ENCODE measurements at places on chromosomes 1 and 21. TPM values are rescaled to one million over a fixed set of nuclear protein-coding genes. Genes with fewer than 3 reads are reported as not detected.

The CYP4X1 gene
- not detected for total RNA-seq

The C1orf116 gene
- total RNA-seq, result 29.2 TPM

The SLC25A33 gene
- total RNA-seq, result 6.0 TPM

The CRP gene
- total RNA-seq, result not detected

The CD244 gene
- total RNA-seq, result not detected

The PROX1 gene
- total RNA-seq, result 0.43 TPM

The S100A3 gene
- 7.0 TPM for total RNA-seq

The TMEM200B gene
- total RNA-seq, result 2.9 TPM

The TAS1R1 gene
- total RNA-seq, result not detected

The AK5 gene
- not detected for total RNA-seq

The SPATA21 gene
- not detected for total RNA-seq

The NCAM2 gene
- total RNA-seq, result under 0.01 TPM

The ANKRD65 gene
- total RNA-seq, result 15.1 TPM

The IRF6 gene
- 613 TPM for total RNA-seq

The GNAT2 gene
- 0.64 TPM for total RNA-seq

The ANKRD34A gene
- not detected for total RNA-seq

The KRTAP19-1 gene
- total RNA-seq, result not detected

The PRAMEF2 gene
- not detected for total RNA-seq

The DUSP12 gene
- total RNA-seq, result 34.0 TPM

The BRDT gene
- not detected for total RNA-seq

The MAP1LC3C gene
- total RNA-seq, result not detected

The PLXNA2 gene
- 14.9 TPM for total RNA-seq

The FCRL4 gene
- not detected for total RNA-seq

The MFAP2 gene
- 22.4 TPM for total RNA-seq

The USP48 gene
- 22.4 TPM for total RNA-seq

The TNNT2 gene
- total RNA-seq, result 1.3 TPM

The C1orf141 gene
- not detected for total RNA-seq

The MIXL1 gene
- not detected for total RNA-seq

The DNAJC28 gene
- 0.85 TPM for total RNA-seq

The ILDR2 gene
- total RNA-seq, result 3.1 TPM

The ZSWIM5 gene
- total RNA-seq, result not detected

The DCST2 gene
- total RNA-seq, result 0.64 TPM

The RFX5 gene
- 19.0 TPM for total RNA-seq

All from tracheal epithelial cell (primary cell).